ENCODE measurements at places on chromosomes 3 and 15. TPM values are rescaled to one million over a fixed set of nuclear protein-coding genes. Genes with fewer than 3 reads are reported as not detected.

The TMEM108 gene
- 1.3 TPM for total RNA-seq

The NDUFB5 gene
- 52.6 TPM for total RNA-seq

The TRIM69 gene
- 28.6 TPM for total RNA-seq

The ANKRD28 gene
- total RNA-seq = 52.7 TPM

The MYD88 gene
- total RNA-seq = 23.4 TPM

The ARRDC4 gene
- 24.5 TPM for total RNA-seq

The CORO2B gene
- 3.8 TPM for total RNA-seq

The ALDH1A2 gene
- 5.9 TPM for total RNA-seq

The BNC1 gene
- 0.21 TPM for total RNA-seq

The CNTN4 gene
- 59.7 TPM for total RNA-seq

The KCNAB1 gene
- 45.8 TPM for total RNA-seq

The OR5K2 gene
- total RNA-seq = not detected

The AGTR1 gene
- 8.5 TPM for total RNA-seq

The CAPN7 gene
- total RNA-seq = 48.2 TPM

The UBAP1L gene
- total RNA-seq = 10.3 TPM

The APBA2 gene
- 2.0 TPM for total RNA-seq

The PRTG gene
- 4.4 TPM for total RNA-seq

The CELSR3 gene
- 1.3 TPM for total RNA-seq

The AGBL1 gene
- 0.21 TPM for total RNA-seq

The FANCD2 gene
- 1.9 TPM for total RNA-seq

The CALML4 gene
- total RNA-seq = 8.3 TPM

The CDC25A gene
- 0.52 TPM for total RNA-seq

The CISH gene
- total RNA-seq = 8.3 TPM

The CYP19A1 gene
- total RNA-seq = 3.2 TPM

The HTR3E gene
- not detected for total RNA-seq

The AMT gene
- 3.6 TPM for total RNA-seq

The MESP2 gene
- total RNA-seq = not detected

The NPAP1 gene
- not detected for total RNA-seq

The ACTRT3 gene
- 1.6 TPM for total RNA-seq

The MUSTN1 gene
- total RNA-seq = 56.8 TPM

The NAALADL2 gene
- 29.8 TPM for total RNA-seq

The B3GALNT1 gene
- total RNA-seq = 11.8 TPM

The FBXO40 gene
- total RNA-seq = 0.13 TPM

The ISL2 gene
- not detected for total RNA-seq

The OCA2 gene
- total RNA-seq = 3.0 TPM
